ENCODE measurements at places on chromosomes 4 and X.

DNA sequence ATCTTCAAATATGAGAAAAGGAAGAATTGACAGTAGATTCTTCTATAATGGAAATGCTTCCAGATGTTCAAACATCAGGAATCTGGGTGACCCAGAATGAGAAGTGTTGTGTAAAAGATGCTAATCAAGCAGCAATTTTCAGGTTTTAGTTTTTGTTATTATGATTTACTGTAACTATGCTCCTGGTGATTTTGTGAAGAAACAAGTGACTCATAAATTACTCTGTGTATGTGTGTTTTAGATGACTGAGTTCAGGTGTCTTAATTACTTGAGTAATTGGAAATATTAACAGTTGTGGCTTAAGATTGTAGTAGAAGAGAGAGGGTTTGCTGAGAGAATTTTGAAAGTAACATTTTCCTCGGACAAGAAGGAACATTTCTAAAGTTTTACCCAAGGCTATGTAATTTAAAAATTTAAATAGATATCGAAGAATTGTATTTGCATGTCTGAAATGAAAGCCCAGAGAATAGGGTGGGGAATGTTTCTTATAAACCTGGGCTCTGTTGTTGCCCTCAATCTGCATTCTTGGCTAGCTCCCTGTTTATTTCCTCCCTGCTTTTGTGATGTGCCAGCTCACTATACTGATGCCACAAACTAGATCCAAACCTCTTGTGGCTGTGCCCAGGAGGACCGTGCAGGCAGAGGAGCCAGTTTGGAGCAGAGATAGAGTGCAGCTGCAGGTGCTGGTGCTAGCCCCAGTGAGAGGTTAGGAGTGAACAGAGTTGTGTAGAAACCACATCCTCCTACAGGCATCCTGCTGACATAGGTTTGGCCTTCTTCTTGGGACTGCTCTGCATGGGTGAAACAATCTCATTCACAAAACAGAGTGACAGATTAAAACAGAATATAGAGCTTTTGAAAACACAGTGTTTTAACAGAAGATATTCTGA lies 25.4 kb upstream of the TNIP3 start:
- DNase-seq = peak; percentile 22

- DNase-seq = peak; percentile 16
Observed at GRCh38 chrX:320126-320783, 1.7 kb upstream of the GTPBP6 start.

DNA sequence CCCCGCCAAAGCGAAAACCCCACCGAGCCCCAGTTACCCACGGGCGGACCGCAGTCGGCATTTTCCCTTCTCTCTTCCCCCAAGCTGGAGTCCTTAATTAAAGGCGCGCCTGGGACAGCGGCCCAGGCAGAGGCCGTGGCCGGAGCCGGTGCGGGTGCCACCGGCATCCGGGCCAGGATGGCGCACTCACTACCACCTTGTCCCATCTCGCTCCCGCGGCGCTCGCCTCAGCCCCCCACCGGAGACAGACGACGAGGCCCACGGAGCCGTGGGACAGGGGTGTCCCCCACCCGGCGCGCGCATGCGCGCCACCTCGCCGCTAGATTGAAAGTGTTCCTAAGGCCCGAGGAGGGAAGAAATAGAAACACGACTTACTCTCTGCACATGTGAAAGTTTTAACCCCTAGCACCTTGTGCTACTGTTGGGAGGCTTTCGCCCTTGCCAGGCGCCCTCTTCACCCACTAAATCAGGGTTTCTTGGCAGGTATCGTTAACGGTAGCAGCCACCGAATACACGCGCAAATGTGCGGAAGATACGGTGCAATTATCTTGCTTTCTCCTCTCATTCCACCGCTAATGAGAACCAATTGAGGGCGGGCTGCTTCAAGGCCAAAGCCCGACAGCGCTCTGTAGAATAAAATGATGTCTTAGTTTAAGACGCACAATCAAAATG lies 64.3 kb upstream of the CCDC160 start:
- peak; percentile 49 for DNase-seq

GRCh38 chr4:15681067-15681371 lies 608 bp upstream of the FAM200B start:
- no peak for DNase-seq

GRCh38 chr4:110544594-110544993 lies 68.6 kb downstream of the ENPEP start:
- DNase-seq = no peak

DNA sequence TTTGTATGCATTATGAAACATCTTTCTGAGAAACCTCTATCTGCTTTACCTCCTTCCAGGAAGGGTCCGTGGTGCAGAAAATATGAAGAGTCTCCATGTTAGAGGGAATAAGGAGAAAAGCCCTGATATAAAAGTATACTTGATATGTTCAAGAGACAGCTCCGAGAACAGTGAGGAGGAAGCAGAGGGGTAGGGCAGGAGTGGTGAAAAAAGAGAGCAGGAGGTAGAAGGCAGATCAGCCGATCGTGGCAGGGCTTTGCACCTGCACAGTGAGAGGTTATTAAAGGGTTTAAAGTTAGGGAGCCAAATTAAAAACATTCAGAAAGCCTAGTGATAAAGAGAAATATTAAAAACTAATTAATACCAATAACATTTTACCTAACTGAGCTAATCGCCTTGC lies 419.7 kb downstream of the FAT4 start:
- no peak for DNase-seq

DNA sequence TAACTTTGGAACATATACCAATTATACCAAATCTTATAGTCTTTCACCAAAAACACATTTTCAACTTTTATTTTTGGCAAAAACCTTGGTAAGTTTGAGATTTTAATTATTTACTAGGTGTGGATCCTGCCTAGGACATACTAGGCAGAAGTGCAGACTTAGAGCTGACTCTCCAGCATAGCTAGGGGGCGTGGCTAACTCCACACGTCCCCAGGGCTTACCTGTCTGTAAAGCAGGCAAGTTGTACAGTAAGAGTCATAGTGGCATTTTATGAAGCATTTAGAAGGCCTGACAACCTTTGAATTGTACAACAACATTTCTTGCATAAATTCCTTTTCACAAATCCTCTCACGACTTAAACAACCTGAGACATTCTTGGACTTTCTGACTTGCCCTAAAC lies 19.2 kb upstream of the GRPEL1 start:
- DNase-seq = no peak

DNA sequence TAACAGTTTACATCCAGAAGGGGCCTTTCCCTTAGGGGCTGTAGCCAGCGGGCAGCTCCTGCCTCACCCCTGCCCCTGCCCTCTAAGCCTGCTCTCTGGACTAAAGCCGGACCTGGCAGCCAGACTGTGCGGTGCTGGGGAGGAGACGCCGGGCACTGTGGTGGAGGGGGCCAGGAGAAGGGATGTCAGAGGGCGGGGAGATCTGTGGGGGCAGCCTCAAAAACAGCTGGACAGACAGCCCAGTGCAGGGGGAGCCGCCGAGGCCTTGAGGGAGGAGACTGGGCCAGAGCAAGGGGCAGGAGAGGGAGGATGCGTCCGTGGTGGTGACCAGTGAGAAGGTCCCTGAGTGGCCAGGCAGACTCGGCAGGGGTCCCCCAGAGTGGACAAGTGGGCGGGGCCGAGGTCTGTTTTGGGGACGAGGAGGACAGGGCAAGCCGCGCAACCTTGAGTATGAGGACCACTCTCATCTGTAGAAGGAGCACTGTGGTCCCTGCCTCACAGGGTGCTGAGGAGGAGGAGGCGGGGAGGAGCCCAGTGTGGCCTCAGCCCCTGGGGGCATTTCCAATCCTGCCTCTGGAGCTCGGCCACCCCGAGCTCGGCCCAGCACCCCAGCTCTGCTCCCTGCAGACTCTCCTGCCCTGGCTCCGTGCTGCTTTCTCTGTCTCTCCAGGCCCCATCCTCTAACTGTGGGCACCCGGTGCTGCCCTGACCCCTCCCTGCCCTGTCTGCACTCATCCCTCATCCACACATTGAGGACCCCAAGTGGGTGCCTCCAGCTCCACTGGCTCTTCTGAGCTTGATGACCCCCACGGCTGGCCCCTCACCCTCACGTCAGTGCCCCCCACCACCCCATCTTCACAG lies 59.2 kb upstream of the NKX1-1 start:
- DNase-seq = no peak

GRCh38 chr4:85805891-85806290 lies 330.9 kb downstream of the ARHGAP24 start:
- DNase-seq = no peak
